ENCODE measurements at places on chromosomes 11 and 22.
A peak's percentile ranks its signal among the peaks of the same experiment; 100 is the strongest.

DNA sequence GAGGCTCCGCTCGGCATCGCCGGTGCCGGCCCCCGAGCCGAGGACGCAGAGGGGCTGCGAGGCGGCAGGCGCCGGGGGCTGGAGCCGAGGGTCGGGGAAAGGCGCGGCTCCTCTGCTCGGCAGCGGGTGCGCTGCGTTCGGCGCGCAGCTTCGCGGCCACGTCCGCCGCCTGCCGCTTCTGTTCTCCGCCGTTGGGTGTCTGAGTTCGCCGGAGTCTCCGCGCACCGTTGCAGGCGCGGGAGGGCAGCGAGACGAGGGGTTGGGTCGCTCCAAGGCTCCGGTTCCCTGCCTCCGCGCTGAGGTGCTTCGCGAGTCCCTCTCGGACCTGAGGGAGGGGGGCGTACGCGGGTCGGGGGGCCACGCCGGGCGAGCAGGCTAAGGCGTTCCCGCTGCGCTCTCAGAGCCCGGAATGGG lies 347 bp downstream of the MN1 start:
- peak; percentile 85 for DNase-seq

- no peak for DNase-seq
These were observed 11.6 kb downstream of the DDX17 start for GRCh38 chr22:38494498-38494897.

GRCh38 chr11:64306876-64307622 lies 1.7 kb downstream of the ESRRA start:
- no peak for DNase-seq

GRCh38 chr11:62004473-62004872 lies 37.0 kb upstream of the FTH1 start:
- no peak for DNase-seq

DNA sequence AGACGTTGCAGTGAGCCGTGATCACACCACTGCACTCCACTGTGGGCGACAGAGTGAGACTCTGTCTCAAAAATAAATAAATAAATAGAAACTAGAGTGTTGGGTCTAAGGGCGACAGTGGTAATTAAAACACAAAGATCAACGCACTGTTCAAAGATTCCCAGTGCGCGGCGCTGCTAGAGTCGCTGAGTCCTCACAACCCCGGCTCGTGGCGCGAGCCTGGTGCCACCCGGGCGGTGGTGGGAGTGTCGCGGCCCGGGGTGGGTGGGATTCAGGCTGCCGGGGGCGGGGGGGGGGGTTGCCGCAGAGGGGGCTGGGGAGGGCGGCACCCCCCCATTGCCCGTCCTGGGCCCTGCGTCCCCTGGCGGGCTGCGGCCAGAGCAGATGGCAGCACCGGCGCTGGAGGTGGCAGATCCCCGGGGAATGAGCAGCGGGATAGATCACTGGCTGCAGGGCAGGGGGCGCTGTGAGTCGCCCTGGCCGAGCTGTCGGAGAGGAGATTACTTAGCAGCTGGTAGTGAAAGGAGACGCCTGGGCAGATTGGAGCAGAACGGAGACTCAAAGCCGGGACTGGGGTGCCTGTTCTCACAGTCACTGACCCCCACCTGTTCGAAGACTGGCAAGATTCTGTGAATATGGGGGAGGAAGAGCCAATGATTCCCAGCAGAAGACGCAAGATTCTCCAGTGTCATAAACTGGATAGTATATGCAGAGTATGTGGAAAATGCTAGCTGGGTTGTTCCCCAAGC lies 30.2 kb upstream of the APOBEC3A start:
- DNase-seq = no peak

DNA sequence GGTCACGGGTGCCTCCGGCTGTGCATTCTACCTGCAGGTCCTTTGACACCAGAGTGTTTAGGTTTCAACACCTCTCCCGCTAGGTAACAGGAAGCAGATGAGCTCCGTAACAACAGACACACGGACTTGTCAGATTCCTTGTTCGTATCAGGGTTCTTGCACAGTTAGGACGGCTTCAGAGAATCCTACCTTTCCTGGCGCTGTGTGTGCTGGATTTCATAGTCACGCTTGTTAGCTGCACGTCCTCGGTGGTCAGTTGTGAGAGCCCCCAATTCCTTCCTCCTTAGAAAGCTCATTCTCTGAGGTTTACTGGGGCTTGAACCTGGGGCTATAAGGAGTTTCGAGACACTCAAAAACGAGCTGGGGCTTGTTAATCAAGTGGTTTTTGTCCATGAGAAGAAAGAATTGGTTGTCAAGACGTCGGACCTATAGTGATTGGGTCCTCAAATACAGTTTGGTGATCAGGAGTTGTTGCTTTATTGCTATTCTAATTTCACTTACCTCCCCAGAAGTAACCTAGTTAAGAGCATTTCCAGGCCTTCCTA lies 664 bp downstream of the DDB2 start:
- DNase-seq = no peak

DNA sequence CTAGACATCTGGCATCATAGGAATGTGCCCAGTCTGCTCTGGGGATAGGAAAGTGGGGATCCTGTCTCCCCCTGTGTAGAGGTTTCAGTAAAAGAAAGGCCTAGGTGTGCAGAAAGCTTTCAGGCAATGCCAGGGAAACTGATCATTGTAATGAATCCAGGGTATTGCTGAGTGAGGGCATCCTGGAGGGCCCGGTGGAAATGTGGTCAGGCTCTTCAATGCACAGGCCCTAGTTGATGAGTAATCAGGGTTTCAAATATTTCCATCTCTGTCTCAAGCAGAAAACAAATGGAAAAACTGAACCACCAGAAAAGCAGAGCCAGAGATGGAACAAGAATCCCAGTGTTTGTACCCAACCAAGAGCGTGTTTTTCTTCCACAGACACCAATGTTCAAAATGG lies 2.0 kb downstream of the CD3E start:
- peak; percentile 8 for DNase-seq

DNA sequence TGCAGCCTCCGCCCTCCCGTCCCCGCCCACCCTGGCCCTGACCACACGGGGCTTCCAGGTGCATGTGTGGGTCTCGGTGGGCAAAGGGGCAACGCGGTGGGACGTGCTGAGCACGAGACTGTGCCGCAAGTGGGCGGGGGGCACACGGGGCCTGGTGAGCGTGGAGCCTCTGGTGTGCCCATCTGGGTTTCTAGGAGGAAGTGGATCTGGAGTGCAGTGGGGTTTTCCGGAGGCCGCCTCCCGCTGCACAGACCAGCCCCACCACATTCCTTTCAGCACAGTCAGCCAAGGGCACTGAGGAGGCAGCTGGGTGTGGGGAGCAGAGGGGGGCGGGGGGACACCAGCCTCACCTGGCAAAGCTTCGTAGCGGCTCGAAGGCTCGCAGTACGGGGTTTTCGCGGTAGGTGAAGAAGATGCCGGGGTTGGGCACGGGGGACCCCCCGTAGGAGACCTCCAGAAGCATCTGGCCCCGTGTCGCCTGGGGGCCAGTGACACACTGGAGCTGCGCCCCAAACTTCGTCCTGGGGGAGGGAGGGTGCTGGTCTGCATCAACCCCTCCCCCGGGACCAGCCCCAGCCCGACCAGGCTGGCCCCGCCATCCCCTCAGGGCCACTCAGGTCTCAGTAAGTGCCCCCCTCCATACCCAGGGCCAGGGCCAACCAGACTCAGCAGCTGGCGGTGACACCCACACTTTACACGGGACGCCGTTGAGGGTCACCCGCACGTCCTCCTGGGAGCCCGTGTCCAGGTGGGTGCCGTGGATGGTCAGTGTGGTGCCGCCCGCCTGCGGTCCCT lies 12.4 kb upstream of the MAPK11 start:
- peak; percentile 78 for DNase-seq

GRCh38 chr11:72776117-72776843 lies 17.6 kb downstream of the STARD10 start:
- no peak for DNase-seq

DNA sequence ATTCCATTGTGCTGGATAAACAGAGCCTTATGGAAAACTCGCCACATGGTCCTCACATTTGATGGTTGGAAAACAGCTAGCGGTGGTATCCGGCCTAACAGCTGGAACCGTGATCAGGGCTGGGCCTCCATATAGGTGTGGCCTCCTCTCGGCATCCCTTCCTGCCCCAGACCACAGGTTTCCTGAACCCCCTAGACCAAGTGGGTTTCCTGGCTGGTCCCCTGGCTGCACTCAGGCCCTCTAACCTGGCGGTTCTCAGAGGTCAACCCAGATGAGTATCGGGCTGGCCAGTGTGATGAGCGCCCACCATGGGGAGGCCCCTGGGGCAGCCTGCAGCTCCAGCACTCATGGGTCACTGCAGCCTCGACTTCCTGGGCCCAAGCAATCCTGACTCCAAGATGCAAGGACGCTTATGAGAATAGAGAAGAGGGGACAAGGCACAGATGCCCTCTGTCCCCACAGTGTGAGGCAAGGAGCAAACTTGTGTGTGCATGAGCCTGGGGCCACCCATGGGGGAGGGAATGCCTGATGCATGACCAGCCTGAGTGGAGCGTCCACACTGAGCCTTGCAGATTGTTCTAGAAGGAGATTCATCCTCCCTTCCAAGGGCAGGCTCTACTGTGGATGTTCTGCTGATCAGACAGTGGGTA lies 53.4 kb upstream of the WNT7B start:
- no peak for DNase-seq

DNA sequence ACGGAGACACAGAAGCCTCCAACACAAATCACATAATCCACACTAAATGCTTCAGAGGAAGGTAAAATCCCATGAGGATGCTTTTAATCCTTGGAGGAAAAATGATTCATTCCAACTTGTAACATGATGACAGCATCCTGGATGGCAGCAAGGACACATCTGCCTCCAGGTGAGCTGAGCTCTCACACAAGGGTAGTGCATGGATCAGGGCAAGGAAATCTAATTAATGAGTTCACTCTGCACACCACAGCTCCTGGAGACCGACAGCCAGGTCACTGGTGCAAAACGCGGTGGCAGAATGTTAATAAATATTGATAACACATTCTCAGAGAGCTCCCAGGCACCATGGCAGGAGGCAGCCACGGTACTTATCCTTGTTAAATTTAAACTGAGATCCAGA lies 40.3 kb upstream of the CYP2D6 start:
- no peak for DNase-seq

GRCh38 chr11:127485541-127485940 lies 485.0 kb upstream of the KIRREL3 start:
- peak; percentile 64 for DNase-seq

DNA sequence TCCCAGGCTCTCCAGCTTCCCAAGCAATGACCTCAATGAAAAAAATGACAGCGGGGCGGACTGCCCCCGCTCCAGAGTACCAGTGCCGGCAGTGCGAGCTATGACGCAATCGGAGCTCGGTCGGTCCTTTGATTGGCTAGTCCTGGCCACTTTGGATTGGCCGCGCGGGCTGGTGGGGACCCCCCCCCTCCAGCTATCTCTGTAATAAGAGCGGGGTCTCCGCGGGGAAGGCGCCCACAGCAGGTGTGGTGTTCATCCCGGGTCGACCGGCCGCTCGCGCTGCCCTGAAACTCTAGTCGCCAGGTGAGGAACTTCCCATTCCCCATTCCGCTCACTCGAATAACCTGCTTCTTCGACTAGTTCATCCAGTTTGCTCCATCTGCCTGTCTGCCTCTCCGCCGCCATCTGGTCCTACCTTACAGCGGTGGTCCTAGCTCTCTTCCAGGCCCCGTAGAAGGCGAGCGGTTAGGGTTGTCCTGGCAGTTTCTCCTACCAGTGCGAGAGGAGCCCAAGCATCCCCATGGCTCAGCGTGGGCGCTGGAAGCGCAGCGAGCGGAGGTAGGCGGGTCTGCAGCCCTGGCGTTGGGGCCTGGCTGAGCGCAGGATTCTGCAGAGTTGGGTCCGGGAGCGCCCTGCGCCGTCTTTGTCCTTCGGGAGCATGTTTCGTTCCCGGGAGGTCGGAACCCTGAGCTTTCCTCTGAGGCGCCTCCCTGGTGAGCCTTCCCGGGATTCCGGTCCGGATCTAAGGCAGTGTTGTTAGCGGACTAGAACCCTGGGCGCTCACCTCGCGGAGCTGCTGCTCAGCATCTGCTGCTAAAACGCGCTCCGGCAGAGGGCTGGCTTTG lies at the start of gene CALCB:
TSS of gene CALCB (plus strand) at position 233 of the 845 bp plus-strand sequence. CDS start 1,126 bp downstream, outside the sequence.
- no peak for DNase-seq

- DNase-seq = no peak
These were observed 53.3 kb downstream of the SCN3B start for GRCh38 chr11:123601136-123601535.

DNA sequence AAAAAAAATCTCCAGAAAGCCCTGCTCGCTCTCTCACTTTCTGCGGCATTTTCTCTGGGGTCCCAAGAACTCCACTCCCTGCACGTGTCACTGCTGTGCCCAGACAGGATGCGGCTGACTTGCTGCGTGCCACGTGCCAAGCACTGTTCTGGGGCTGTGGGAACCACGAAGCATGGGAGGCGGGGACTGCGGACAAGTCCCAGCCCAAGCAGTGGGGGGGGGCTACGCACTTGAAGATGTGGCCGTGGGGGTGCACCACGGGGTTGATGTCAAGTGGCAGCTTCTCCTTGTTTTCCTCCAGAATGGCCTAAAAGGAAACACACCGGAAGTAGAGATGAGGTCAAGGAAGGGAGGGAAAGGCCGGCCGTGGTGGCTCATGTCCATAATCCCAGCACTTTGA lies 10.8 kb downstream of the TTLL12 start:
- DNase-seq = no peak

- DNase-seq = no peak
These were observed 10.5 kb downstream of the IGSF22 start for GRCh38 chr11:18715476-18715875.

GRCh38 chr11:10287140-10287539 lies 6.9 kb downstream of the SBF2 start:
- no peak for DNase-seq

GRCh38 chr11:18768978-18769377 lies 22.6 kb downstream of the PTPN5 start:
- DNase-seq = no peak

DNA sequence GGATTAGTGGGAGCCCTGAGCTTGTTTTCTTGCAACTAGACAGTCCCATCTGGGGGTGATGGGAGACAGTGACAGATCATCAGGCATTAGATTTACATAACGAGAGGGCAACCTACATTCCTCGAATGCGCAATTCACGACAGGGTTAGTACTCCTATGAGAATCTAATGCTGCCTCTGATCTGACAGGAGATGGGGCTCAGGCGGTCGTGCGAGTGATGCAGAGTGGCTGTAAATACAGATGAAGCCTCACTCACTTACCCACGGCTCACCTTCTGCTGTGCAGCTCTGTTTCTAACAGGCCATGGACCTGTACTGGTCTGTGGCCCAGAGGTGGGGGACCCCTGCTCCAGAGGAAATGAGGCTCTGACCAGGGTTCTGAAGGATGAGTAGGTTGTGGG lies 125.5 kb downstream of the FBXO7 start:
- DNase-seq = no peak
